CD4-positive, alpha-beta memory T cell (primary cell): ENCODE measurements at places on chromosomes 16 and 17. TPM values are rescaled to one million over a fixed set of nuclear protein-coding genes. Genes with fewer than 3 reads are reported as not detected.

DNA sequence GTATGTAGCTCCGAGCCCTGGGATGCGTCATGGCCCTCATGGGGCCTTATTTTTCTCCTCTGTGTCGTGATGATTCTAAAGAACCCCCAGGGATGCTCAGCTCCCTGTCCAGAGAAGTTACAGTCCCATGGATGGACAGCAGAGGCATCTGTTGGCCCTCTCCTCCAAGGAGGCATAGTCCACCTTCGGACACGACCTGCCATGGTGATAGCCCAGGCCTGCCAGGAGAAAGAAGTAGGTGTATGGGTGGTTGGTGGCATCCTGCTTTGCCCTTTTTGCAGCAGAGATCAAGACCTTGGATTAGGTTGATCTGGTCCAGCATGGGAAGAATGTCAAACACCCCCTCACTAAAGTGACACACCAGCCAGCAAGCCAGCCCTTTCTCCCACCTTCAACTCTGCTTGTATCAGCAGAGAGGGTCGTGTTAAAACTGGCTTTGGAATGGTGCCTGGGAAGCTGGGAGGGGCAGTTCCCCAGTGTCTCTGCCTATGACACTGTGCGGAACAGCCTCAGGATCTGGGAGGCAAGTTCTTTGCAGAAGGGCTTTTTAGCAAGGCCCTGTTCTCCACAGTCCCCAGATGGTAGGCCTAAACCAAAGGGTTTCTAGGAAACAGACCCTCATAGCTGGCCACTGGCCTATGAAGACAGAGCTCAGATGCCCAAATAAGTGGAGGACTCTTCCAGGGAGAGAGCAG is 259.9 kb upstream of the RPL38 start:
- no peak for DNase-seq

- DNase-seq = no peak
Measured at GRCh38 chr17:82927661-82928601, 88.1 kb upstream of the ZNF750 start.

DNA sequence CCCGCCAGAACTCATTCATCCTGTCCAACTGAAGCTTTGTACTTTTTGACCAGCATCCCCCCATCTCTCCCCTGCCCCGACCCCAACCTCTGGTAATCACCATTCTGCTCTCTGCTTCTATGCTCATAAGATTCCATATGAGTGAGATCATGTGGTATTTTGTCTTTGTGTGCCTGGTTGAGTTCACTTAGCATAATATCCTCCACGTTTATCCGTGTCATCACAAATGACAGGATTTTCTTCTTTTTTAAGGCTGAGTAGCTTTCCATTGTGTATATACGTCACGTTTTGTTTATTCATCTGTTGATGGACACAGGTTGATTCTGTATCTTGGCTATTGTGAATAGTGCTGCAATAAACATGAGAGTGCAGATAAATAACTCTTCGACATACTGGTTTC is 278.9 kb downstream of the SNX29 start:
- DNase-seq = no peak

- no peak for DNase-seq
Measured at GRCh38 chr17:29855686-29856085, 74.3 kb downstream of the SSH2 start.

- no peak for DNase-seq
Measured at GRCh38 chr16:4032768-4033167, 83.5 kb downstream of the ADCY9 start.

GRCh38 chr16:53094013-53094630 is 39.3 kb downstream of the CHD9 start:
- DNase-seq = peak; percentile 19

GRCh38 chr16:22727285-22728166 is 86.4 kb upstream of the HS3ST2 start:
- DNase-seq = no peak

DNA sequence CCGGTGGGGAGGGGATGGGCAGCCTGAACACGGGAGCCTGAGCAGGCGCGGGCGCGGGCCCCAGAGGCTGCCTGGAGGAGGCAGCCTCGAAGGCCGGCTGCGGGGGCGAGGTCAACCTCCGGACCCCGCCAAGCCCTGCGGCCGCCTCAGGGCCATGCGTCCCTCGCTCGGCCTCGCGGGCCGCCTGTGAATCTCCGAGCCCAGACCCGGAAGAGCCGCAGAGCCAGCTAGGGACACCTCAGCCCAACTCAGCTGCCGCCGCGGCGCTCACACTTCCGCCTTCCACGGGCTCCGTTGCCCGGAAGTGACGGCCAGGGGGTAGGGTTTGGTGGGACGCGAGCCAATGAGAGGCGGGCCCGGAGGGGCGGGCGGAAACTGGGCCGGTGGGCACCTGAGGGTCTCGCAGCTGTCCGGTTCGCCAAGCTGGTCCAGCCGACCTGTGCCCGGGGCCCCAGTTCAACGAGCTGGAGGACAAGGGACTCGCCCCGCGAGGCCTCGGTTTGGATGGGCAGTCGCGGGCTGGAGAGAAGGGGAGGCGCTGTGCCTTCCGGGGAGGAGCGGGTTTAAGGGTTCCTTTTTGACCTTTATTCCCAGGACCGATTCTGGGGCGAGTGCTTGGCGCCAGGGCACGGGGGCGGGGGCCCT is at the start of gene SLC38A10:
SLC38A10 (minus strand) TSS at position 277 of the 645 bp plus-strand sequence. CDS start 386 bp downstream, outside the sequence.
- peak; percentile 90 for DNase-seq

GRCh38 chr17:50154604-50155003 is 4.1 kb upstream of the PPP1R9B start:
- DNase-seq = no peak

- DNase-seq = no peak
Measured at GRCh38 chr16:12079412-12079965, 103.0 kb downstream of the SNX29 start.

GRCh38 chr17:11240041-11240840 is 772 bp upstream of the SHISA6 start:
- no peak for DNase-seq

DNA sequence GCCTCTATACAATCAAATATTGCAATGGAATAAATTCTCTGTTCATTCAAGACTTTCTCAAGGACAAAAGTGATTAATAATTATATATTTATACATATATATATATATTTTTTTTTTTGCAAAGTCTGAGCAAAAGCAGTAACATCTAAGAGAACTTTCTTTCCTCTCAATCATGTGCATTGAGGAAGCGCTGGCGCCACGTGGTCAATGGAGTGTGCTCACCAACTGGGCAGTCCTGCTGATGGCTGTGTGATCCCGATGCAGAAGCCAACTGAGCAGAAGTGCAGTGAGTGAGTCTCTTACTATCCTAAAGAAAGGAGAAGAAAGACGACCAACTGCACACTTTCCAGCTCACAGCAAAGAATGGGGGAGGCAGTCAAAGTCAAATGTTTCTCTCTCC is 37.2 kb upstream of the ULK2 start:
- no peak for DNase-seq

The CDR2L gene
- total RNA-seq = 0.20 TPM

The PLA2G10 gene
- not detected for total RNA-seq

The SYNGR3 gene
- 1.6 TPM for total RNA-seq

The KRT31 gene
- not detected for total RNA-seq

The COG4 gene
- total RNA-seq = 68.9 TPM
